ENCODE measurements at places on chromosomes 3 and 15. TPM values are rescaled to one million over a fixed set of nuclear protein-coding genes. Genes with fewer than 3 reads are reported as not detected.

Gene UPK1B
- total RNA-seq = 10.7 TPM

Gene CTXN2
- total RNA-seq = 0.04 TPM

Gene TMEM108
- not detected for total RNA-seq

Gene ZBED2
- 0.36 TPM for total RNA-seq

Gene STAG1
- total RNA-seq = 9.6 TPM

Gene RHOV
- total RNA-seq = 4.1 TPM

Gene GLT8D1
- 34.4 TPM for total RNA-seq

Gene IGSF11
- 3.9 TPM for total RNA-seq

Gene GPR160
- 1.8 TPM for total RNA-seq

Gene ASB14
- not detected for total RNA-seq
